Tibial nerve (tissue), 4 donors: ENCODE measurements at places on chromosomes 5 and 9. TPM values are rescaled to one million over a fixed set of nuclear protein-coding genes. Genes with fewer than 3 reads are reported as not detected.
A peak's percentile ranks its signal among the peaks of the same experiment; 100 is the strongest.

Gene GBGT1
- total RNA-seq, result 40.6 TPM

DNA sequence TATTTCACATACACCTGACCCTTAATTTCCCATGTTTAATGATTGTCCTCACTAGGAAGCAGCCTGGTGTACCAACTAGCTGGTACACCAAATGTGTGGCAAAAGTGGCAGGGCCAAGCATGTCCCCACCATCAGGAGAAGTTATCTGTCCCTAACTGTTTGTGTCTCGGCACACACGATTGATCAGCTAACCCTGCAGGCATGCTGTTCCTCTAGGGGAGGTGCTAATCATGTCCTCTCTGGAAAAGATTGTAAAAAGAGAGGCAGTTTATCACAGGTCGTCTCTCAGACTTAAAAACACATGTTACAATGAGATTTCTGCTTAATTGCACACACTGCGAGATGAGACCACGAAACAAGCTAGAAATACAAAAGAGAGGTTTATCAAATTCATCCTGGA, 342.7 kb downstream of the DIRAS2 start:
- DNase-seq, result no peak

Gene NMUR2
- total RNA-seq, result not detected

GRCh38 chr5:106699198-106699597, 971.5 kb downstream of the EFNA5 start:
- DNase-seq, result no peak

GRCh38 chr9:8430945-8431344, 631.4 kb upstream of the DMAC1 start:
- no peak for DNase-seq

Gene F2RL1
- 1.1 TPM for total RNA-seq

Gene PSMB7
- total RNA-seq, result 104 TPM

GRCh38 chr9:82148901-82149461, 160.4 kb downstream of the SPATA31D1 start:
- DNase-seq, result no peak

DNA sequence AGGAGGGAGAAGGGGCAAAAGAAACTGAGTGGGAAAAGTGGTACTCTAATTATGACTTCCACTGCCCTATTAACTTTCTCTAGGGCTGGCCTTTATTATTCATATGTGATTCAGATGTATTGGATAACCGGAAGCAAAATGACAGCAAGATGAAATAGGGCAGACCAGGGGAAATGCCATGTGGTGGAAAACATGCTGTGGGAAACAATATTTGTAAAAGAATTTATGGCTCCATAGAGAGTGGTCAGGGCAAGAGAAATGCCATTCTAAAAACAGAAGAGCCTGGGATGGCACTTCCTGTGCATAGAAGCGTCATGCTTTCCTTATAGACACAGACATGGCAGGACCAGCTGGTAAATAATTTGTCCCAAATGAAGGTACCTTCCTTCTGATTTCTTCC, 67.7 kb downstream of the MEGF10 start:
- no peak for DNase-seq

GRCh38 chr5:153523831-153524230, 33.4 kb downstream of the GRIA1 start:
- peak; percentile 27 for DNase-seq

GRCh38 chr9:69204326-69204725, 30.2 kb downstream of the TJP2 start:
- DNase-seq, result no peak

Gene ZNF189
- total RNA-seq, result 22.3 TPM

Gene SLC1A1
- 16.8 TPM for total RNA-seq

GRCh38 chr5:180797256-180798192, 5.1 kb downstream of the MGAT1 start:
- DNase-seq, result no peak

- DNase-seq, result no peak
These were observed 260.5 kb downstream of the GADD45G start for GRCh38 chr9:89865357-89865756.

Gene MYMK
- not detected for total RNA-seq

DNA sequence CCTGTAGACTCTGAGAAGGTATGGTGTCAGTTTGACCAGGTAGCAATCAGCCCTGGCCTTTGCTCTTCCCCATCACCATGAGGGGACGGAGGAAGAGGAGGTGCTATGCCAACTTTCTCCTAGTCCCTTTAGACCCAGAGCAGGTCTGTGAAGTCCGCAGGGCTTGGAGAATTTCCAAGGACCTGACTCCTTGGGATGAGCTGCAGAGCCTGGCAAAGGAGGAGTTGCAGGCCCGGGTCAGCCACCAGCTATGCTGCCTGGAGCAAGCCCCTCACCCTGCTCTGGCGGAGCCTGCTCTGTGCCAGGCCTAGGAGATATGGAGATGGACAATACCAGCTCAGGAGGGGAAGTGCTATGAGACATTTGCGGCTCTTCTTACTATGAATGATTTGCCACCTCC, 188.3 kb downstream of the CDK5RAP2 start:
- DNase-seq, result no peak

Gene TIMD4
- total RNA-seq, result not detected

GRCh38 chr5:83554686-83555085, 83.1 kb downstream of the VCAN start:
- no peak for DNase-seq

DNA sequence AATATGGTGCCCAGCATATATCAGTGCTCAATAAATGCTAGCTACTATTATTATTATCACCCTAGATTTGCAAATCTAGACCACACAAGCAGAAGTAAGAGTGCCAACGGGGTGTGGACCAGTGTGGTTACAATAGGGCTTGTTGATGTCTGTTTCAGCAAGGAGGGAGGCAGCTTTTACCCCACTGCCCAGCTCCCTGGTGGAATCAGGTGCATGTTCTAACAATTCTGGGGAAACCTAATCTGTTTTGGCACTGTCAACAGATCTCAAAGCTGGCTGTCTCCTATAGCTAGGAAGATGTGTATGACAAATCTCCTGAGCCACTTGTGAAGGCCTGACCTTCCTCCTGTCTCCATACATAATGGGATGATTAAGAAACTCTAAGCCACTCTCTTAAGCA, 5.7 kb downstream of the TGFBI start:
- DNase-seq, result no peak

GRCh38 chr9:129341987-129342348, 163.9 kb upstream of the IER5L start:
- no peak for DNase-seq

DNA sequence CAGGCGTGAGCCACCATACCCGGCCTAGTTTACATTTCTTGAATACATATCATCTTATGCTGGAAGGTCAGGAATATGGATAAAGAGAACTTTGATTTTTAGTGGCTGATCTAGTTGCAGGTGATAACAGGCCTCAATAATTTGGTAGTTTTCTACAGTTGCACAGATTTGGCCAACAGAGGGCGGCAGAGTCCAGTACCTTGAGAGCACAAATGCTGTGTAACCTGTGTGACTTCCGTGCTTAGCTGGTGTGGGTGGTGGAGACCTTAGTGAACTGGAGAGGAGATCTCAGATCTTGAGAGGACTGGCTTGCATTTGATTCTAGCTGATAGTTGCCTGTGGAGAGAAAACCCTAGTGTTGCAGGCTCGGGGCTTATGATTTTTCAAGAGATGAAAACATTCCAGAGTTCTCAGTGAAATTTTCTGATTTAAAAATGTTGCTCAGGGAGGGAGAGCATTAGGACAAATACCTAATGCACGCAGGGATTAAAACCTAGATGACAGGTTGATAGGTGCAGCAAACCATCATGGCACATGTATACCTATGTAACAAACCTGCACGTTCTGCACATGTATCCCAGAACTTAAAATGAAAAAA, 17.4 kb upstream of the GPR151 start:
- peak; percentile 45 for DNase-seq

Gene CDH9
- not detected for total RNA-seq

DNA sequence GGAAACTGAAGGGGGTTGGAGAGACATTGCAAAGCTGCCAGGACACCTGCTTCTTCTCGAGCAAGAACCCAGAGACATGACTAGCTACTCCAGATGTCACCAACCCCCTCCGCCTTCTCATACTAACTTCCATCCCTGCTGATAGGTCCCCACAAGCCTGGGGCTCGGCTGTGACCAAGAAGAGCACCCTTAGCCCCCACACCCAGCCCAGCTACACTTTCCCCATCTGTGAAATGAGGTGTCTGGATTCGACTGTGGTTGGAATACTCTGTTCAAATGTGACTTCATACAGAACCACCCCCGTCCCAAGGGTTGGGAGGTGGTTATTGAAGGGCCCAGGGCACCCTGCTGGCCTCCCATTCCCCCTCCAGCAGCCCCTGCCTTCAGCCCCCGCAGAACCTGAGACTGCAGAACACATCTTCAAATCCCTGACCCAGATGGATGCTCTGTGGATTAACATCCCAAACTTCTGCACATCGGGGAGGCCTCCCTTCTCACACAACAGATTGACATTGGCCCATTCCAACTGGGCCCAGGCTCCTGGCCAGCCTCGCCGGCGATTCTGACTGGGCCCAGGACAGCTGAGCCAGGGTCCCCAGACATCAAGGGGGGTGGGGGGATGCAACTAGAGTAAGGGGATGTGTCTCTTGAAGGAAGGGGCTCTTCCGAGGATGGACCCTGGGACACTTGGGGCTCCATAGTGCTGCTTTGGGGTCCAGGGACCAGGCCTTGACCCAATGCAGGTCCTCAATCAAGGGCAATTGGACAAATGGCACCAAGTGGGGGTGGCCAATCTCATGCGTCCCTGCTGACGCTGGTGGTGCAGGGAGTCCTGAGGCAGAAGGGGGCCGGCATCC, 21.7 kb upstream of the FIBCD1 start:
- no peak for DNase-seq

Gene FAM78A
- 2.5 TPM for total RNA-seq

Gene SLC45A2
- not detected for total RNA-seq

- DNase-seq, result no peak
These were observed 191.9 kb downstream of the ATP10B start for GRCh38 chr5:160660132-160660531.

- no peak for DNase-seq
These were observed 23.1 kb downstream of the VCAN start for GRCh38 chr5:83494666-83495065.

- DNase-seq, result no peak
These were observed 6.6 kb downstream of the PCDHGC5 start for GRCh38 chr5:141495453-141495811.

DNA sequence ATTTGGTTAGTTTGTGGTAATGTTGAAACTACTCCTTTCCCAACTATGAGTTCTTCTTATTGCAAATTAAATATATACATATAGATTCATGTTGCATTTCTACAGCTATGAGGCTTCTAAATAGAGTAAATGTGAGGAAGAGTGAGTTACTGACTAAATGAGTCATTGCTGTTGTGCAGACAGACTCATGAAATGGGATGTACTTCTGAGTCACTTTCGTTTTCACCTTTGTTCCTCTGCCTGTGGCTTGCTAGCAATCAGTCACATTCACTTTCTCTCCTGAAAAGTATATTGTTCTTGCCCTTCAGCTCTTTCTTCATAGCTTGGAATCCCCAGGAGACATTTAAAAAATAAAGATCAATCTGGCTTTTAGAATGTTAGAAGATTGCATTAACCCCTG, 295.5 kb upstream of the SMC2 start:
- DNase-seq, result no peak

Gene MYOZ3
- total RNA-seq, result 4.3 TPM

DNA sequence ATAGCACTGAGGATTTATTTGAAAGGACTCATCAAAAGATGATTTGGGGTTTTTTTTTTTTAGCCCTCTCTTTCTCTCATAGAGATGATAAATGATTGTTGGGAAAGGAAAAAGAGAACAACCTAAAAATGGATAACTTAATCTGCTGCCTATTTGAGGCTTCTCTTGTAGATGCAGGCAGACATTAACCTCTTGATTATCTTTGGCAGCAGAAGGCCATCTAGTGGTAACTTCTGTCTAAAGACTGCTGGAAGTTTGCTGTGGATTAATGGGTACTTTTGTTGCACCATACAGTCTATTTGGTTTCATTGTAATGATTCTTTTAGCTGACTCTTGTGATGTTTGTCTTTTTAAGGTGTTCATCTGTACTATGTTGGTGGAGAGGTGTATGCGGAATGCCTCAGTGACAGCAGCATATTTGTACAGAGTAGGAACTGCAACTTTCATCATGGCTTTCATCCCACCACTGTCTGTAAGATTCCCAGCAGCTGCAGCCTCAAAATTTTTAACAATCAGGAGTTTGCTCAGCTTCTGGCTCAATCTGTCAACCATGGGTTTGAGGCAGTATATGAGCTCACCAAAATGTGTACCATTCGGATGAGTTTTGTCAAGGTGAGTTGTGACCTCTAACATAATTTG, 18.8 kb downstream of the SMIM32 start:
- DNase-seq, result no peak

- DNase-seq, result no peak
These were observed 78.9 kb downstream of the ASTN2 start for GRCh38 chr9:117335837-117336433.

Gene SPINK13
- 1.0 TPM for total RNA-seq

DNA sequence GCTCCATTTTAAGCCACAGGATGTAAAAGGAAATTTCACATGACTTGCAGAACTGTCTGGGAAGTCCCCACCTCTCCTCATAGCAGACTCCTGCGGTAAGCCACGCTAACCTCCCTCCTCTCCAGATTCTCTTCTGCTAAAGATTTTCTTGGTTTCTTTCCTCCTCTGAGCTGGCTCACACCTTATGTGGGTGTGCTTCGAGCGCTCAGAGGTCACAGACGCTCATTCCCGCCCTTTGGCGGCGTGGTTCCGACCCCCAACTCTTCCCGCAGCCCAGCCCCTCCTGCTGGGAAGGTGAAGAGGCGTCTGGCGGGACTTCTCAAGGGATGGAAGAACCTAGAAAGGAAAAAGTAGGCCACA, 32.9 kb upstream of the CDK20 start:
- DNase-seq, result no peak

GRCh38 chr9:106019039-106019680, 324.8 kb downstream of the TMEM38B start:
- DNase-seq, result no peak

GRCh38 chr9:7935681-7936080, 136.1 kb upstream of the DMAC1 start:
- no peak for DNase-seq

Gene HRH2
- 9.3 TPM for total RNA-seq

Gene THBS4
- 376 TPM for total RNA-seq

Gene GRIN1
- total RNA-seq, result not detected

DNA sequence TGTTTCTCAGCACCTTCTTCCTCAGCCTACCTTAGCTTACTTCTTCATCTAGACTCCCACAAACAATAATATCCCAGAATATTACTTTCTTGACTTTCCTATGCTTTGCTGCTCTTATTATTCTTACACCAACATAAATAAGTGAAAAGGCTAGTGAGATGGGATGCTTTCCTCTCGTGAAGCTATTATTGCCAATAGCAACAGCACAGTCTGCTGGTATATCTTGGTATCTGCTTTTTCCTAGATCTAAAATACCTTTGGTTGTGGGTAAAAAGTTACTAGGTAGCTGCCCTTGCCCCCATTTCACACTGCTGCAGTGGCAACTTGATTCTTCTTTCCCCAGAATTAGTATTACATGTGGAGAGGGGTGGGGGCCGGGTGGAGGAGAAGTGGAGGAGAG, 26.1 kb upstream of the GLIPR2 start:
- no peak for DNase-seq

GRCh38 chr9:68721666-68722330, 16.8 kb downstream of the PIP5K1B start:
- DNase-seq, result no peak

- no peak for DNase-seq
These were observed 122.0 kb downstream of the NPR3 start for GRCh38 chr5:32833127-32833526.

GRCh38 chr5:135158982-135159381, 125.0 kb upstream of the PITX1 start:
- no peak for DNase-seq

Gene BTNL8
- not detected for total RNA-seq
